Aorta (tissue), 5 donors: ENCODE measurements at places on chromosomes 2 and 18.

GRCh38 chr18:62324917-62325805 lies at the start of gene TNFRSF11A:
TSS of gene TNFRSF11A (plus strand) at chr18:62325310. CDS start at chr18:62325353, 43 bp downstream.
- peak; percentile 52 for DNase-seq

- DNase-seq, result no peak
These were observed 77.8 kb upstream of the ZNF397 start for GRCh38 chr18:35163014-35163539.

DNA sequence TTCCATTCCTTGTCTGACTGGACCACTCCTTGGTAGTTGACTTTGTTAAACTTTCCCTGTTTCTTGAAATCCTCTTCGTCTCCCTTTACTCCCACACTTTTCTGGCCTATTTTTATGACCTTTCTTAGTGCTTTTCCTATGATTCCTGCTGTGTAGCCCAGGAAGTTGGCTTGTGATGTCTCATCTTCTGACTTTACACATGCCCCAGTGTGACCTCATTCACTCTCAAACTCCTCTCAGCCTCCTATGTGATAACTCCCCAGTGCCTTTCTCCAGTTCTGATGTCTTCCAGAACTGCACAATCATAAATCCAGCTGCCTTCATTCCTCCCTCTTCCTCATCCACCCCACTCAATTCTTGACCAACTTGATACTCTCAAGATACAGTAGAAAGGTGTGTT lies 407.6 kb downstream of the TGIF1 start:
- no peak for DNase-seq

DNA sequence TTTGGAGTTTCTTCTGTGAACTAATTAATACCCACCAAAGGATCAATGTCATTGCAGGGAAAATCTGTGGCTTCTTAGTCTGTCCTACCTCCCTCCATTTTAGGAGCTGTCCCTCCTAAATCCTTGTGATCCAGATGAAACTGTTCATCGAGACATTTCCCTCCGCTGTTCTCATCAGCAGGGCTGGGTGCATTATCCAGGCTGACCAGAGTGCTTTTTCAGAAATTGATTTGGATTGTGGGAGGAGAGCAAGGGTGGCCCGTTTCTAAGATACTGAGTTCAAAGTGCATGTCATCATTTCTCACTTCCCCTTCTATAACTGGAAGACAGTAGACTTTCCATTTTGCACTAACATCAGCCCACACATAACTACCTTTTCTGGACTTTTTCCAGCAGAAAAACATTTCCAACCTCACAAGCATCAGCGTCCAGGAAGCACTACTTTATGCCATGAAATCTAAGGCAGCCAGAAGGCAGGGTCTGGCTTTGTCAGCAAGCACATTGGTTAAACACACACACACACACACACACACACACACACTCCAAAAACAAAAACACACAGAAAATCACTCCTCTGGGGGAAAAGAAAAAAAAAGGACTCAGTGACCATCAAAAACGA lies 94.1 kb downstream of the ANKRD44 start:
- DNase-seq, result no peak

DNA sequence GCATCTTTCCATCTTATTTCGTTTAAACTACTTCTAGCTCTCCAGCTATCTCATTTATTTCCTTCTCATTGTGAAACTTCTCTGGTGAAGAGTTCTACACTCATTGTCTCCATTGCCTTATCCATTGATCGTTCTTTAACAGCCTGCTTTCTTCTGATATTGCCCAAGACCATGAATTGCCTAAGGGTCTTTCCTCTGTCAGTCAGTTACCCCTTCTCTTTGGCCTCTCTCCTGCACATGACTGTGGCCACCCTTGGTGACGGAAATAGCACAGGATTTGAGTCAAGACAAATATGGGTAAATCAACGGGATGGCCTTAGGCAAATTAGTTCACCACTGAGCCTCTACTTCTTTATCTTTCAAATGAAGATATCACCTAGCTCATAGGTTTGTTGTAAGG lies 26.6 kb downstream of the NHEJ1 start:
- DNase-seq, result no peak

DNA sequence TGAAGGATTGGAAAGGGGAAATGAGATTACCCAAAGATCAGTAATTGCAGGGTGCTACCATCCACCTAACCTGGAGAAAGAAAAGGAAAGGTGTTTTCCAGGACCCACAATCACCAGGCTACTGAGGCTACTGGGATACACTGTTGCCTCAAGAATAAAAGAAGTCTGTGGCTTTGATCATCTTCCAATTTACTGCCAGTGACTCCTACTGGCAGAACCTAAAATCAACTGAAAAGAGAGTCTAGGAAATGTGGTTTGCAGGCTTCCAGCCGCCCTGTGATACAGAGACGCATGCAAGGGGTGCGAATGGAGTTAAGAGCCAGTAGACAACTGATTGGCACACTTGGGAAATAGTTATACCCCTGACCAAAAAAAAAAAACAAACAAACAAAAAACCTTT lies 16.6 kb upstream of the TTL start:
- DNase-seq, result no peak

DNA sequence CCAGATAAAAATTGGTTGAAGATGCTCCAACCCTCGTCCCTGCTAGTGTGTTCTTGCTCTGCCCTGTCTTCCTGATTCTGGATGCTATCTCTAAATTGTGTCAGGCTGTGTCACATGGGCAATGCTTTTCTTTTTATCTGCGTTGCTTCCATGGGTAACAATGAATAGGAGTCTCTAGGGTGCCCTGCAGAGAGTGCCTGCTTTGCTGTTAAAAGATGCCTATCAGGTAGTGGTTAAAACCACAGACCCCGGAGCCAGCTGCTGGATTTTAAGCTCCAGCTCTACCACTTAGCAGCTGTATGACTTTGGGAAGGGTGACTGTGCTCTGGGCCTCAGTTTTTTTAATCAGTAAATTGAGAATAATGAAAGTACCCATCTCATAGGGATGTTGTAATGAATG lies 340.3 kb downstream of the PLCL1 start:
- DNase-seq, result no peak

DNA sequence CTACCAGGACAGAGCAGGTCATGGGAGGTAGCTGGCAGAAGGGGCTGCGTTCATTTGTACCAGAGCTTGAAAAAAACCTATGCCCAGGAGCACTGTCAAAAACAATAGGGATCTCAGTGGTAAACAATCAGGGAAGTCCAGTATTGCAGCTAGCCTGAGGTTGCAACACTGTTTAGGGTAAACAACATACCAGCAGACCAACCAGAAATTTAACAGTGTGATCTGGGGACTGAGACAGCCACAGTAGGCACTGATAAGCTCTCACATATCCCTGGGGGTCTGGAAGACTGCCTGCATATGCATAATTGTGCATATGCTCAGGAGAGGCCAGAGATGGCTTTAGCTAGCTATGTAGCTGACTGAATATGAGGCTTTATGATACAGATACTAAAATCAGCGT lies 12.0 kb upstream of the ZCCHC2 start:
- DNase-seq, result no peak

DNA sequence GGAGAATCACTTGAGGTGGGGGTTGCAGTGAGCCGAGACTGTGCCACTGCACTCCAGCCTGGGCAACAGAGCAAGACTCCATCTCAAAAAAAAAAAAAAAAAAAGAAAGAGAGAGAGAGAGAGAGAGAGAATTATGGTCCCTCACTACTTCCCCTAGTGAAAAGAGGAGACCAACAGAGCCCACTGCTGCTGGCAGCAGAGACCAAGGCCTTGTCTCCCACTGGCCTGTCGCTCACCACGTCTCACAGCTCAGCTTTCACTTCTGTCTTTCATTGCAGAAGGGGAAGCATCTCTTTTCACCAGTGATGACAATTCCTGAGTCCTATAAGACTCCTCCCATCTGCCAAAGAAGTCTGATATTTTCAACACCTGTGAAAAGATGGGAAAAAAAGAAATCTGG lies 81.3 kb downstream of the CLHC1 start:
- DNase-seq, result no peak

DNA sequence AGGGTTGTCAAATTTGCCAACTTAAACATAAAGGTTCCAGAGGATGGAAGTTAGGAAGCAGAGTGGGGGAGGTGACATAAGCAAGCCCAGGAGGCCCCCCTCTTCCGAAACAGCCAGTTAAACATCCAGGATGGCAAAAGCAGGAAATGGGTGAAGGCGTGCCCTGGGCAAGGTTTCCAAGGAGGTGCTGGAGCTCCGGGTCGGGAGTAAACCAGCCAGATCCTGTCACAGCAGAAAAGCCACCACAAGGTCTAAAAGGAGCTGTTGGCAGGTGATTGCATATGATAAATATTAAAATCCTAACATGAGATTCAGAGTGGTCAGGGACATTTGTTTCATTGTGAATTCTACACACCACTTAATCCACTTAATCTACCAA lies 572.2 kb upstream of the SALL3 start:
- DNase-seq, result no peak

DNA sequence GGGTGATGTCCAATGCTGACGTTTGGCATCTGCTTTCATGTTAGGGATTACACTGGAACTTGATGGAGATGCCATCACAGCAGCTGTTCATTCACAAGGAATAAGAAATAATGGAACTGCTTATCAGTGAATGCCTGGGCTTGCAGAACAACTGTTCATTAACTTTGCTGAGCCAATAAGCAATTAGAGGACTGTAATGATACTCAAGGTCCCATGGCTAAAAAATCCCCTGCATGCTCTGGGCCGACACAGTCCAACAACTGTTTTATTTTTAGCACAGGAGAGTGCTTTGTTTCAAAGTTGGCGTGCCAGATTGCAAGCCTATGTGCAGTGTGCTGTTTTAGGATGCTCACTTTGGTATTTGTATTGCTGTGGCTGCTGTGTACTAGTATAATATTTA lies 408.0 kb upstream of the RGPD4 start:
- no peak for DNase-seq

- no peak for DNase-seq
These were observed 794 bp upstream of the CHCHD5 start for GRCh38 chr2:112583497-112584133.

- no peak for DNase-seq
These were observed 33.1 kb upstream of the DNMT3A start for GRCh38 chr2:25374827-25375226.

DNA sequence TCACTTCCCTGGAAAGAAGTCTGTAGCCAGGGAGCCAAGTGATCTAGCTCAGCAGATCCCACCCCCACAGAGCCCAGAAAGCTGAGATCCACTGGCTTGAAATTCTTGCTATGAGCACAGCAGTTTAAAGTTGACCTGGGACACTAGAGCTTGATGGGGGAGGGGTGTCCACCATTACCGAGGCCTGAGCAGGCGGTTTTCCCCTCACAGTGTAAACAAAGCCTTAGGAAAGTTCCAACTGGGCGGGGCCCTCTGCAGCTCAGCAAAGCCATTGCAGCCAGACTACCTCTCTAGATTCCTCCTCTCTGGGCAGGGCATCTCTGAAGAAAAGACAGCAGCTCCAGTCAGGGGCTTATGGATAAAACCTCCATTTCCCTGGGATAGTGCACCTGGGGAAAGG lies 887.2 kb upstream of the LRATD1 start:
- DNase-seq, result no peak

DNA sequence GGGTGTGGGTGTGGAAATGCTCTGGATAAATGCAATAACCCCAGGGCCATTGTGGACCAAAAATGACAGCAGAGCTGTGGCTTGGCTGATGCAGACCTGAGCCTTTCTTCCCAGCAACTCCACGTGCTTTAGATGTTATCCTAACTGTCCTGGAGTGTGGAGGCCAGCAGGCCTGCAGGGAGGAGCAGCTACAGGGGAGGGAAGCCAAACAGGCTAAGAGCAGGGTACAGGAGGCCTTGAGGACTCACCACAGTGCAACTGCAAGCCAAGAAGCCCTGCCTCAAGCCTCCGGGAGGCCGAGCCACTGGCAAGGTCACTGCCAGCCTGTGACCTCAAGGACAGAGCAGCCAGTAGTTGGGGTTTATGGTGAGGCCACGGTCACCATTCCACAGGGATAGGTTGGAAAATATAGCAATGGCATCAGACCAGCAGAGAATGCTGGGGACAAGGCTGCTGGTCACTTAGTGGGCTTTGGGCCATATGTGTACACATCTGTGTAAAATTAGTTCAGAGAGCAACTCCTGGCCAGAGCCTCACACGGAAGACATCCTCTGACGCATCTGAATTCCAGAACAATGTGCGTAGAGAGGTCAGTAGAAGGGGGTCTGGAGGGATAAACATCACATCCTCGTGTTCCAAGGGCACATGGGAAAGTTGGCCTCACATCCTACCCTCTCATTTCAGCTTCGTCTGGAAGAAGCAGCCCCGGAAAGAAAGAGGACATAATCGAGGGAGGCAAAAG lies 76.2 kb upstream of the UPP2 start:
- no peak for DNase-seq

GRCh38 chr2:118609138-118609537 lies 238.3 kb downstream of the EN1 start:
- no peak for DNase-seq

DNA sequence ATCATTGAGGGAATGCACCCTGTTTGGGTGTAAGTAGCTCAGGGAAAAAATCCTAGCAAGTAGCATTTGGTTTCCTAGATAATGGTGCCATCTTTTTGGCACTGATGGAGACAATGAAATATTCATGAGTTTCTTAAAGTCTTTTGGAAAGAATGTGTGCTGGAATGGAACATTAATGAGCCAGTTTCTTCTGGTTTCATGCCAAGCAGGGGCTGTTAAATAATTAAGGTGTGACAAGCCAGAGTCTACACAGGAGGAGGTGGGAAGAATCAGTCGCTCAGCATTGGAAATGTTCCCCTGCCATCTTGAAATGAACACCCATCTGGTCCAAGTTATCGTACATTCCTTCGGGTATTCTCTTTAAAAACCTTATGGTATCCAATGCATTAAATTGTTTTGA lies 457.3 kb downstream of the RIT2 start:
- no peak for DNase-seq

DNA sequence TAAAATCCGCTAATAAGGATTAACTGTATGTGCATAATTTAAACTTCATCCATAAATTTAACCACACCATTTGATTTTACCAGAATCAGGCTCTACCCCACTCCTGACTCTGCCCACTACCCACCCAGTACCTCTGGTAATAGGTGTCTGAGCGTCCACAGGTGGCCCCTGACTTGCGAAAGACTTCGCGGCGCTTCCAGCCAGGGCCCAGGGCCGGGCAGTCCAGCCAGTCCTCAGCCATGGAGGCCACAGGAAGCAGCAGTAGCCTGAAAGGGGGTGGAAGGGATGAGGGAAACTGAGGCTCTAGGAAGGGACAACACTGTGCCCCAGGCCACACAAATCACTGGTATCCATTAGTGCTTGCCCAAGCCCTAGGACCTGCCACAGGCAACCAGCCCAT lies 1.6 kb downstream of the MBD1 start:
- DNase-seq, result no peak

GRCh38 chr18:22783662-22784076 lies 149.5 kb upstream of the RBBP8 start:
- no peak for DNase-seq

- DNase-seq, result no peak
These were observed 128.5 kb upstream of the RAB12 start for GRCh38 chr18:8480506-8481328.

DNA sequence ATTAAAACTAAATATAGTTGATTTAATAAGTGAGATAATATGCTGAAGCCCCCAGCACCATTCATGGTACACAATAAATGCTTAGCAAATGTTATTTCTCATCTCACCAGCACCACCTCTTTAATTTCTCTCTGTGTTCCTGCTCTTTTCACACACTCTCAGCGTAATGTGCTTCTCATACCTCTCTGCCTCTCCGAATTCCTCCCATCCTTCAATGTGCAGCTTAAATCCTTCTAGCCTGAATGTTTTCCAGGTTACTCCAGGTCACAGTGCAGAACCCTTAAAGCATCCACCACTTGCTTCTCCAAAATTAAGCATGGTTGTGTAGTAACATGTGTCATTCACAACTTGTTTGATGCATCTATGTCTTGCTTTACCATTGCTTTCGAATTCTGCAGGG lies 119.6 kb downstream of the MCFD2 start:
- no peak for DNase-seq
